ENCODE measurements at places on chromosomes 2 and 18. TPM values are rescaled to one million over a fixed set of nuclear protein-coding genes. Genes with fewer than 3 reads are reported as not detected.

Gene MAP2
- polyA plus RNA-seq = 19.4 TPM

Gene FIGN
- polyA plus RNA-seq = 1.8 TPM

Gene ASAP2
- polyA plus RNA-seq = 31.1 TPM

Gene FAM237A
- polyA plus RNA-seq = not detected

Gene SKA1
- 6.9 TPM for polyA plus RNA-seq

Gene SLC9A4
- not detected for polyA plus RNA-seq

Gene FLACC1
- 0.14 TPM for polyA plus RNA-seq

Gene AQP12B
- polyA plus RNA-seq = not detected

Gene MCEE
- polyA plus RNA-seq = 4.0 TPM

Gene REG1B
- polyA plus RNA-seq = not detected
